Activated naive CD8-positive, alpha-beta T cell treated with anti-CD3 and anti-CD28 coated beads, Interleukin-2, amount 50 U/mL, for 24 hours (primary cell): ENCODE measurements at places on chromosomes 11 and 22.

DNA sequence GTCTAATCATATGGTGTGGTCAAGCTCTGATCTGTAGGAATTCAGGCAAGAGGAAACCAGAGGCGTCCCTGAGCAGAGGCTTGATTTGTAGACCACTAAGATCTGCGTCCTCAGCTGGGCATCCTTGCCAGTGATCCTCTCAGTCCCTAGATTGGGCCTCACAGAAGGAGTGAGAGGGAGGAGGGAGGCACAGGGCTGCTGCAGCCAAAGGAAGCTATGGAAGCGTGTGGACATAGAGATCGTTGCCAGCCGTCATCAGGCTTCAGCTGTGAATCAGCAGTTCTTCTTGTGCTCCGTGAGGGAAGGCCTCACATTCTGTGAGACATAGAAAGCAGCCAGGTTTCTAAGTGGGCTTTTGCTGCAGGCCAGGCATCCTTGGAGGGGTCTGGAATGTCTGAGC, 254.6 kb upstream of the KIRREL3 start:
- no peak for DNase-seq

- no peak for DNase-seq
Observed at GRCh38 chr11:73951797-73952196, 971 bp downstream of the DNAJB13 start.

- DNase-seq, result no peak
Observed at GRCh38 chr11:26621132-26621531, 49.1 kb upstream of the MUC15 start.

DNA sequence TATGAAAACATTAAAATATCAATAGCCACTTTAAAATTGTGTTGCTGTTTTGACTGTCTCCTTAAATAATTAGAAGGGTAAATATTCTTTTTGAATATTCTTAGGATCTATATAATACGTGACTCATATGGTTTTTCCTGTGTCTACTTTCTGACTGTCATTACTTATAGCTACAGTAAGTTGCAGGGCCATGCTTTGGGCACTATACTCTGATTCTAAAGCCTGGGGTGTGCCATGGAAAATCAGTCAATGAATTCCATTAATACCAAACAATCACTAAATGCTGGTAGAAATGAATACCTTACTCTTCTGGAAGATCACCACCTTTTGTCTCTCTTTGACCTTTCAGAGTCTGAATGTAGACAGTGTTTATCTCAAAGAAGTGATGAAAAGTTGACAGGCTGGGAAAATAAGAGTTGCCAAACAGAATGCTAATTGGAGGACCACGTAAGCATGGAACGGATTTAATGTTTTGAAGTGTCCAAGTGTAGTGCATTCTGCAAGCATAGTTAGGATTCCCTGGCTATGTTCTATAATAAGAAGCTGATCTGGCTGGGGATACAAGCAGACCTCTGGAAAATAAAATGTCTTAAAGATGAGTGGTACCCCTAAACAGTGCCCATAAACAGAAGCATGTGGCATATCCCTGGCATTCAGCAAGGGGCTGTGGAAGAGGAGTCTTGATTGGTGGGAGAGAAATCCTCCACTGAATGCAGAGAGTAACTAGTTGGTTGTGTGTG, 16.8 kb downstream of the LUZP2 start:
- DNase-seq, result no peak

DNA sequence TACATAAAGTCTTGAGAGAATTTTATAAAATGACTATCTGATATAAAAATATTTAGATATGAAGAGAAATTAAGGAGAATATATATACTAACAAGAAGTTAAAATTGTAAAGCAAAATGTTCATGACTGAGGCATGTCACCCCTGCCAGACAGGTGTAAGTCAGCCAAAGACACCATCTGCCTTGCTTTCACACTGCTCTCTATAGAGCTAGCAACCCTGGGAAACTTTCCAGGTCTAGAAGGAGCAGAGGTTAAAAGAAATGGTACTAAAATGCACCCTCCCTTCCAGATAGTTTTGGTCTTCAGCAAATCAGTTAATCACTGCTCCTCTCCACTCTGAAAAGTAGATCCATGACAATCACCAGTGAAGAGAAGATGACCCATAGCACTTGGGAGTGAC, 16.5 kb downstream of the PPP2R1B start:
- DNase-seq, result no peak

DNA sequence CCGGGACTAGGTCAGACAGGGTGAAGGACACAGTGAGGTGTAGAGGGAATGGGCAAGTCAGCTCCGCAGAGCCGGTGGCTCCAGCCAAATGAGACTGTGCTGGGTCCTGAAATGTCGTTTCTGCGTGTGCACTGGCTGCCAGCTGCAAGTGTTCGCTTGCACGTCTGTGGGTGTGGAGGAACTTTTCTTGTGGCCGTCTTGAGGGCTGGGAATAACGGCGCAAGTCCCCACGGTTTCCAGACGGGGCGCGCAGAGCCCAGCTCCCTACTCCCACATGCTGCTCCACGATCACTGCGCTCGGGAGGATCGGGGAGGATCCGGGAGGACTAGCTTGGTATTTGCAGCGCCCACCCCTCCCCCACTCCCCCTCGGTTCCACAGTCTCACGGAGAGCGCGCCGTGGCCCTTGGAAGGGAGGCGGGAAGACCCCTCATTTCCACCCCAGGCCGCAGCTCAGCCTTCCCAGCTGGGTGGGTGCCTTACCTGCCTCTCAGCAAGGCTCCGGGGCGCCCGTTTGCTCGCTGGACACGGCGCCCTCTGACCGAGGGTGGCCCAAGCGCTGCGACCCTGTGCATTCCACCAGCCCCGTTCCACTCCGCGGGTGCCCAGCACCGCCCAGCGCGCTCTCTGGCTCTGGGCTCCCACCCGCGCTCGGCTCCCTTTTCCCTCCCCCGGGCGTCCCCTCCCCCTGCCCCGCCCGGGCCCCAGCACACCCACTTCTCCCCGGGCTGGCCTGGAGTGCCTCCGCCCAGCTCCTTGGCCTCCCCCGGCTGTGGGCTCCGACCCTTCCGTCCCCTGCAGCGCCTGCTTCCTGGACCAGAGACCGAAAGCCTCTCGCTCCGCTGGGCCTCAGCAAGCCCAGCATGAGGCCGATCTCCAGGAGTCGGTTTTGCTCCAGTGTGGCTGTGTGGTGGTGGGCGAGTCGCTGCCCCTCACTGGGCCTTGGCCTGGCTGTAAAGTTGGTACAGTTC, at the start of gene KCNE3:
KCNE3 (minus strand) TSS at position 634 of the 970 bp plus-strand sequence. CDS start 9,986 bp downstream, outside the sequence.
- DNase-seq, result no peak

GRCh38 chr11:73201249-73201648, 16.8 kb upstream of the P2RY2 start:
- DNase-seq, result no peak

GRCh38 chr11:16404781-16405285, 48.5 kb upstream of the SOX6 start:
- no peak for DNase-seq

- no peak for DNase-seq
Observed at GRCh38 chr22:24435861-24436371, 8.5 kb downstream of the ADORA2A start.

DNA sequence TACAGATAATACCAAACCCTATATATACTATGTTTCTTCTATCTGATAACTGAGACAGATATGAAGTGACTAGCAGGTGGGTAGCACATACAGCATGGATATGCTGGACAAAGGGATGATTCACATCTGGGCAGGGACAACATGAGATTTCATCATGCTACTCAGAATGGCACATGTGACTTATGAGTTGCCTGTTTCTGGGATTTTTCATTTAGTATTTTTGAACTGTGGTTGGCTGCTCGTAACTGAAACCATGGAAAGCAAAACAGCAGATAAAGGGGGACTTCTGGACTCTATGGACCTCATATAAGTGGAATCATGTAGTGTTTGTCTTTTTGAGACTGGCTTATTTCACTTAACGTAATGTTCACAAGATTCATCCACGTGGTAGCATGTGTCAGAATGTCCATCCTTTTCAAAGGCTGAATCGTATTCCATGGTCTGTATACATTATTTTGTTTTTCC, 883.0 kb downstream of the TBC1D22A start:
- DNase-seq, result no peak

- no peak for DNase-seq
Observed at GRCh38 chr11:70828593-70829082, 423.7 kb downstream of the SHANK2 start.

GRCh38 chr11:89235976-89236375, 58.3 kb downstream of the TYR start:
- no peak for DNase-seq

DNA sequence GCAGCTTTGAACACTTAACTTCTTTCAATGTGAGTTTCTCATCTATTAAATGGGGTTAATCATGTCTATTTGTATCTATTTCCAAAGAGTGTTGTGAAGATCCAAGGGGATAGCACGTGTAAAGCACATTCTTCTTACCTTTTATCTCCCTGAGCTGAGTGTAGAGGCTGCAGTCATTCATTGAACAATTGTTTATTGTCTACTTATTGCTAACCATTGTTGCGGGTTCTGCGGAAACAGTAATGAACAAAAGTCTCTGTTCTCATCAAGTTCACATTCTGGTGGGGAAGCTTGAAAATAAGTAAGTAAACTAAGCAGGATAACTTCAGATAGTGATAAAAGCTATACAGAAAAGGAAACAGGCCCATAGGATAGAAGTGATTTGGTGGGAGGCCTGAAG, 27.4 kb upstream of the PLET1 start:
- DNase-seq, result no peak

- peak; percentile 35 for DNase-seq
Observed at GRCh38 chr11:60993615-60994014, 22.1 kb downstream of the CD6 start.

DNA sequence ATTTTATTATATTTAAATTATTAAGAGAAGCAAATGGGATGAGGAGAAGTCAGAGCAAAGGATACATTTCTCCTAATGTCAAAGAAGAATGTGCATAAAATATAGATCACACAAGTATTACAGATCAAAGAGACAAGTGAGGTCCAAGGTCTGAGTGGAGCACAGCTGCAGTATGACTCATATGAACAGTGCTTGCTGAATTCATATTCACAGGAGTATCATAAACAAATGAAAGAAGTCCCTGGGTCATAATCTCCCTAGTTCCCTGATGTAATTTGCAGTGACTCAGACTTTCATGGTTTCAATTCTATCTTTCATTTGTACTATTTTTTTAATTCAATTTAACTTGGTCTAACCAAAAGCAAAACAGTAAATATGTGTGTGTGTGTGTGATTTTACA, 499.0 kb upstream of the CCDC179 start:
- no peak for DNase-seq

GRCh38 chr11:44575288-44575672, 9.8 kb downstream of the CD82 start:
- DNase-seq, result peak; percentile 67

DNA sequence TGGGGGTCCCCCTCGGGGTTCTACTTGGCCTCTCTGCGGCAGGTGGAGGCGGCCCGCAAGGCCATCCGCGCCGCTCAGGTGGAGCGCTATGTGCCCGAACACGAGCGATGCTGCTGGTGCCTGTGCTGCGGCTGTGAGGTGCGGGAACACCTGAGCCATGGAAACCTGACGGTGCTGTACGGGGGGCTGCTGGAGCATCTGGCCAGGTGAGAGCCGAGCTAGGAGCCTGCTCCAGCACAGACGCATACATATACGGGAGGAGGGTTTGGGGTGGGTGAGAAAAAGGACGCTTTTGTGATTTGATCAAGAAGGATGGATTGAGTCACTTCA, 415 bp downstream of the CENATAC start:
- DNase-seq, result no peak

- DNase-seq, result no peak
Observed at GRCh38 chr22:36086629-36087254, 58.1 kb upstream of the RBFOX2 start.

- DNase-seq, result no peak
Observed at GRCh38 chr11:46528445-46529094, 65.3 kb downstream of the AMBRA1 start.

GRCh38 chr22:22076361-22076760, 93.8 kb upstream of the TOP3B start:
- DNase-seq, result no peak

DNA sequence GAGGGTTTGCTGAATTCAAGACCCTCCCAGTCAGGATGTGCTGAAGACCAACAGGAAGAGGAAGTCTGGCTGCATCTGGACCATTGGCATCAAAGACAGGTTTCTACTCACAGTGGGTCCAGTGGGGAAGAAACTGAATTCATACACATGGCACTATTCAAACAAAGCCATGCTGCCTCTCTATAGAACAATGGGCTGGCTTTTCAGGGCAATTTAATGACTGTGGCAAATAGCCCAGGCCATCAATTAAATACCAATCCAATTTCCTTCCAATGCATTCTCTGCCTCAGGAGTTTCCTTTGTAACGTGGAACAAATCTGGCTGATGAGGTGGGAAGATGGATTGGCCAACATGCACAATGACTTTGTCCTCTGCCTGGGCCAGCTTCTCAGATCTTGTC, 98.6 kb downstream of the SEZ6L start:
- no peak for DNase-seq

DNA sequence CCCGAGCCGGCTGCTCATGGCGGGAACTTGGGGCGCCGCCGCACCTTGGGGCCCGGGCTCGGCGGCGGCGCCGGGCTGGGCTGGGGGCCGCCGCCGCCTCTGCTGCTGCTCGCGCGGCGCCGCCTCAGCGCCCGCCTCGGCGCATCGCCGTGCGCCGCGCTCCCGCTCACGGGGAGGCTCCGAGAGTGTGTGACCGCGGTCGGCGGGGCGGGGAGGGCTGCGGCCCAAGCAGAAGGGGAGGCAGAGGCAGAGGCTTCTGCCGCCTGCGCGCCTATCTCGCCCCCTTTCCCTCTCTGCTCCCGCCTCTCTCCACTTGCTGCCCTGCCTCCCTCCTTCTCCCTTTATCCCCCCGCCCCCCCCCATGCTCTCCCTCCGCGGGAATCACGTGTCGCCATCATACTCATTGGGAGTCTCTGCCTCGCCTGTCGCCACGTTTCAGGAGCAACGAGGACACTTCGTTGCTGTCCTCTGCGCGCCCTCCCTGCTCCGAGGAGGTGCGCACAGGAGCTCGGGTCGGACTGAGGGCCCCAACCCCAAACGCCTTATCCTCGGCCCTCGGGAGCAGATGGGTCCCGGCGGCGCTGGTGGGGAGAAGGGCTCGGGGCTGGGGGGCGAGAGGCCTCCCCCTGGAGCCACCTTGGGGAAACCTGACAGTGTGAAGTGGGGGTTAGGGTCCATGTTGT, at the start of gene GUCY1A2:
GUCY1A2 (minus strand) TSS at position 258 of the 683 bp plus-strand sequence. CDS start 421 bp downstream, outside the sequence.
- no peak for DNase-seq

DNA sequence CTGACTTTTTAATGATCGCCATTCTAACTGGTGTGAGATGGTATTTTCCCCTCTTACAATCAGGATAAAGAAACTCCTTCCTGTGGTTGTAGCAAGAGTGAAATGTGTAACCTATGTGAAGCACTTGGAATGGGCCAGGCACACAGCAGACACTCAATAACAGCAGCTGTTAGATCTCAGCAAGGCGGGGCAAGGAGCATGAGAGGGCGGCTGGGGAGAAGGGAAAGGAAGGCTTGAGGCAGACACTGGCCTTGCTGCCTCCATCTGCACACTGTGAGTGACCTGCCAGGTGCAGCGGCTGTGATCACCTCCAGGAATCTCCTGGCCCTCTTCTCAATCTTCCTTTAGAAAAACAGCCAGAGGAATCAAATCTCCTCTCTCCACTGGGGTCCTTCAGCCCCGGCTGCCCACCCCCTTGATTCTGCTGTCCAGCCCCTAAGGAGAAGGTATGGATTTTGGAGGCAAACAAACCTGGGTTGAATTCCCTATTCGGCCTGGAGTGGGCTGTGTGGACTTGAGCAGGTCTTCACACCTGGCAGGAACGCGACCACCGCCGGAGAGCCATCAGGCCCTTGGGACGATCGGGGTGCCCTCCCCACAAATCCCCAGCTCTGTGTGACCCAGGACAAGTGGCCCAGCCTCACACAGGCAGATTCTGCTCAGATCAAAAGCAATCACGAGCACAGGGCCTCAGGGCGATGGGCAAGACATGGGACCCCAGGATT, 49.0 kb downstream of the RPUSD4 start:
- DNase-seq, result no peak

GRCh38 chr11:723120-723883, 17.3 kb downstream of the EPS8L2 start:
- peak; percentile 56 for DNase-seq

GRCh38 chr22:46602025-46602424, 18.2 kb upstream of the GRAMD4 start:
- DNase-seq, result no peak
